NCI-H187 treated with DMSO at 0.1 percent for 48 hours (cell line): ENCODE measurements at places on chromosomes 6 and 20.

DNA sequence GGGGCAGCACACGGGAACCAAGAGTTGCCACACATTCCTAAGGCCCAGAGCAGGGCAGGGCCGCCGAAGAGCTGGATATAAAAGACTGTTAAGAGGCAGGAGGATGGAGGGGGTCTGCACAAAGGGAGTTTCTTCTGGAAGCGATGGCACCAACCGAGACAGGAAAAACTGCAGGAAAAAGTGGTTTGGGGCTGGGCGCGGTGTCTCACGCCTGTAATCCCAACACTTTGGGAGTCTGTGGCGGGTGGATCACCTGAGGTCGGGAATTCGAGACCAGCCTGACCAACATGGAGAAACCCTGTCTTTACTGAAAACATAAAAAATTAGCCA, 41.8 kb downstream of the SSR1 start:
- no peak for DNase-seq

DNA sequence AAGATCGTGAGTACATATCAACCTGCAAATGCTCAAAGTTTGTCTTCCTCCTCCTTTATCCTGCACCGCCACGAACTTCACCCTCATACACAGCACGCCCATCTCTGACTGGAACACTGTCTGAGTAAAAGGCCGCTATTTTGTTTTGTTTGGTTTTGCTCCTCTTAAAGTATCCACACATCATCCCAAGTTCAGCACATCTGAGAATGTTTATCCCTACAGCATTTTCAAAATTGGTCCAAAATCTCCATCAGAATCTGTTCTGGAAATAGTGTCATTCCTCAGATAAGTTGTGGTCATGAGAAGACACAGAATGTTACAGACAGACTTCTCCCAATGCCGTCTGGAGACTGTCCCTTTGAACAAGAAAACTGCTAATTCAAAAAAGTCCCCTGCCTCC, 251.6 kb upstream of the ARID1B start:
- no peak for DNase-seq

- no peak for DNase-seq
Measured at GRCh38 chr6:121767211-121767610, 331.8 kb downstream of the GJA1 start.

- DNase-seq, result peak; percentile 52
Measured at GRCh38 chr6:111997078-111997852, 56.6 kb upstream of the CCN6 start.

- DNase-seq, result no peak
Measured at GRCh38 chr6:28212510-28213212, 12.4 kb upstream of the ZSCAN9 start.

DNA sequence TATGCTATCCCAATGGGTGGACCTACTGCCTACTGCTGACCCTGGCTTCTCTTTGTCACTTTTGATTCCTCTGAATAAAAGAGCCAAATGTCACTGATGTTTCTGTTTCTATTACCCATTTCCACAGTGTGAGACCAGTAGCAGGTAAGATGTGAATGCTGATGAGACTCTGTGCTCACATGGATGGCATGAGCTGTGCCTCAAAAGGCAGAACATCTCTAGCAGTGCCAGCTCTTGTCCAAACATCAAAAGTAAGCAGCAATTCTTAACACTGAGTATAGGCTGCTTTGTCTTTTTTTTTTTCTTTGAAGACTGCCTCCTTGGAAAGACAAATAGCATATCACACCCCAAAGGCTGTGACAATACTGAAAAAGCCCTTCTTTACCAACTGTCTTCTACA, 459.2 kb upstream of the RUNX2 start:
- DNase-seq, result no peak

DNA sequence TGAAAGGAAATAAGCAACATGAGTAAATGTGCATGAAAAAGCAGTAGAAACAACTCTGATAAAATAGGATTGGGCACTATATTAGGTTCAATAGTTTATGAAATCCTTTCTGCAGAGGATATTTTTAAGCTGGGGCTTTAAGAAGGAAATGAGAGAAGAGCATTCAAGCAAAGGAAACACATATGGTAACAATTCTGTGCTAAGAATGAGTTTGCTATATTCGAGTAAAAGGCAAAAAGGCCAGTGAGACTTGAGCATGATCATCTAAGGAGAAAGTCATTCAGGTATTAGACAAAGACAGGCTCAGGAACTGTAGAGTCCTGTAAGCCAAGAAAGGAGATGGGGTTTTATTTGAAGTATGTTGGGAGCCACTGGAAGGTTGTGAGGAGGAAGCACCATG, 387.1 kb upstream of the FLRT3 start:
- no peak for DNase-seq

GRCh38 chr20:47493175-47493962, 8.3 kb upstream of the NCOA3 start:
- no peak for DNase-seq

- DNase-seq, result no peak
Measured at GRCh38 chr6:79737172-79737571, 106.0 kb downstream of the SH3BGRL2 start.
